GM13976 (cell line): ENCODE measurements at places on chromosomes 11 and 22.

GRCh38 chr11:46315033-46315738 lies 32.1 kb upstream of the DGKZ start:
- DNase-seq: peak; percentile 87

- no peak for DNase-seq
Measured at GRCh38 chr11:12009617-12010321, 1.3 kb upstream of the DKK3 start.

- DNase-seq: peak; percentile 71
Measured at GRCh38 chr11:134139873-134140331, 71.0 kb downstream of the JAM3 start.

- no peak for DNase-seq
Measured at GRCh38 chr22:49458708-49459099, 369.0 kb downstream of the BRD1 start.

DNA sequence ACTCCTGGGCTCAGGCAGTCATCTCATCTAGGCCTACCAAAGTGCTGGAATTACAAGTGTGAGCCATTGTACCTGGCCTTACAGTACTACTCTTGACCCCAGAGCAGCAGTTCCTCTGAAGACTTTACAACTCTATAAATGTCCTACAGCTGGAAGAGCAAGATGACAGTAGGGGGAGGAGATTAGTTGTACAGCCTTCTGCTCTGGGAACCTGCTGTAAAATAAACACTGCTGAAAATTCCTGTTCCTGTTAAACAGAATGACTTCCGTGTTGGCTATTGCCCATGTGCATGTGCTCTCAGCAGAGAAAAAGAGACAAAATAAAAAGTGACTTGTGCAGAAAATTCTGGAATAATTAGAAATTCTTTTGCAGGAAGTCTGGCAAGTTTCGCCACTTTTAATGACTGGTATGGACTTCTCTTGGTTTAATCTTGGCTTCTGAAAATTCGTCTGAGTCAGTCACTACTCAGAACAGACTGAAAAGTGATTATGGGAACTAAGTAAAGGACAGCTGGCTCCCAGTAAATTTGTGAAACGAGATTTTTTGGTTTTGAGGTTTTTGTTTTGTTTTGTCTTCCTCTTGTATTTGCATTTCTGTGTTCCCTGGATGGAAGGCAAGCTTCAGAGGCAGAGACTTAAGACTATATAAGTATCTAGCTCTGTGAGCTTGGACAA lies 955.7 kb downstream of the DLG2 start:
- DNase-seq: no peak

DNA sequence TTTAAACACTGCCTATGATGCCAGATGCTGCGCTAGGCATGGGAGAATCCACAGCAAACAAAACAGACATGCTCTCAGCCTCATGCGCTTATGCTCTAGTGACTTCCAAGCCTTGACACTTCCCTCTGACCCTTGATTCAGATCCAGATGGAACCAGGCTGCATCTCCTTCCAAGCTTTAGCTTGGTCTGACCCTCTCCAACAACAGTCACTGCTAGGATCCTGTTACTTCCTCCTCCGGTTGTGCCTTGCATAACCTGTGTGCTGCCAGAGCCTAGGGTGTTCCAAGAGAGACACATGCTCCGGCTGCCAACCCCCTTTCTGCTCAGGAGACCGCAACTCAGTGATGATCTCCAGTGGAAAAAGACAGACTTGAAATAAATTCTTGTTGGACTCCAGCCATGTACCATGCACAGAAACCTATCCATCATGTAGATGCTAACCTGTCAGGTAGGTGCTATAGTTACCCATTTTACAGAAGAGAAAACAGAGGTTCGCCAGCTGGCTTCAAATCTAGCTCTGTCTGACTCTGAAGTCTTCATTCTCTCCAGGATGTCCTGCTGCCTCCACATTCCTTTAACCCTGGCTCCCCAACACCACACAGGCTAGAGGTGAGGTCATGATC lies 136.3 kb upstream of the TEAD1 start:
- no peak for DNase-seq

DNA sequence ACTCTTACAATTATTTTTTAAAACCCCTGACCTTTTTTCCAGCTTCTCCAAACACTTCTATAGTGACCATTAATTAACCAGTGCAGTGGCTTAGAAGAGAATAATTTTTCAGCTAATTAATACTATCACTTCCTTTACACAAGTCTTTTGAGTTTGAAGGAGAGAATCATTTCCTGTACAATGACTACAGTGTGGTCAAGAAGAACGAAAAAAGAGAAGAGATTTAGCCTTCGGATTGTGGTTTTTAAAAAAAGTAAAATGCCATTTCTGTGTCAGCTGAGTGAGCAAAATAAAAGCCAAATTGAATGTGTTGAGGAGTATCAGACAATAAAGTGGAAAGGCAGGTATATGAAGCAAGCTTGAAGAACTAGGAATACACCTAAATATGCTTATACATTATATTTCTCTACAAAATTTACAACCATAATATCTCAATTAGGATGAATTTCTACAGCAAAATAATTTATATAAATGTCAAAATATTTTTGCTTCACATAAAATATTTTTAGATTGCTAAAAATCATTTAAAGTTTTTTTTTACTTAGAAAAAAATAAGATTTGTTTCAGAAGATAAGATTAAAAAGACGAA lies 1155.2 kb upstream of the CNTN5 start:
- no peak for DNase-seq
